ENCODE measurements at places on chromosomes 5 and 9. TPM values are rescaled to one million over a fixed set of nuclear protein-coding genes. Genes with fewer than 3 reads are reported as not detected.

Gene PCDHGA7
- not detected for polyA plus RNA-seq

Gene PKD2L2
- polyA plus RNA-seq, result not detected

Gene BAAT
- 0.44 TPM for polyA plus RNA-seq

Gene PCDHGC5
- polyA plus RNA-seq, result 0.51 TPM

Gene LTC4S
- 5.9 TPM for polyA plus RNA-seq
